ENCODE measurements at places on chromosomes 6 and 20.

GRCh38 chr6:148086843-148087242 lies 255.8 kb upstream of the SASH1 start:
- DNase-seq: no peak

GRCh38 chr6:62286470-62286843 lies 432 bp upstream of the KHDRBS2 start:
- DNase-seq: no peak

GRCh38 chr6:33683051-33683571 lies 28.4 kb downstream of the UQCC2 start:
- DNase-seq: no peak

DNA sequence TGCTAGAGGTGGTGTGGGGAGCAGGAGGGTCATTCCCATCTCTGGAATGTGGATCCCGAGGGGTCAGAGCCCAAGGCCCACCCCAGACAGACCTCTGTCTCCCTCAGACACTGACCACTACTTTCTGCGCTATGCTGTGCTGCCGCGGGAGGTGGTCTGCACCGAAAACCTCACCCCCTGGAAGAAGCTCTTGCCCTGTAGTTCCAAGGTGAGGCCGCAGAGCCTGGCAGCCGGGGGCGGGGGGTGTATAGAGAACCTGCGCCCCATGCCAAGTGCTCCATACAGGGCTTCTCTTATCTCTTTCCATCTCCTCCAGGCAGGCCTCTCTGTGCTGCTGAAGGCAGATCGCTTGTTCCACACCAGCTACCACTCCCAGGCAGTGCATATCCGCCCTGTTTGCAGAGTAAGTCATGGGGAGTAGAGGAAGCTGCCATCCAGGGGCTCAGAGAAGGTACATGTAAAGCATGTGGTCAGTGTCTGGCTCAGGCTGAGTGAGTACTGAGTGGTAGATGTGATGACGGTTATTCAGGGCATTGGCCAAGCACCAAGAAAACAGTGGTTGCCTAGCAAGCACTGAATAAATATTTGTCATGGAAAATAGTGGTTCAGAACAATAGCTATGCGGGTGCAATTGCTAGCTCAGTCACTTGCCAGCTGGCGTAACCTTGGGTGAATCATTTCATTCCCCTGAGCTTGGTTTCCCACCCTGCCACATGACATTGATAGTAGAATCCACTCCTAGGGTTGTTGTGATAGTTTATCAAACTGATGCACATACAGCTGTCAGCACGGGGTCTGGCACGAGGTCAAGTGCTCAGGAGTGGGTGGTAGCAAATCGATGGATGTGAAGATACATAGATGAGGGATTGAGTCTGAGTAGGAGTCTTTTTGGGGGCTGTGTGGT lies 3.5 kb downstream of the PIGT start:
- no peak for DNase-seq

GRCh38 chr6:97133067-97133466 lies 149.9 kb downstream of the MMS22L start:
- DNase-seq: no peak

- DNase-seq: no peak
Measured at GRCh38 chr6:97097068-97098047, 172.8 kb downstream of the KLHL32 start.

DNA sequence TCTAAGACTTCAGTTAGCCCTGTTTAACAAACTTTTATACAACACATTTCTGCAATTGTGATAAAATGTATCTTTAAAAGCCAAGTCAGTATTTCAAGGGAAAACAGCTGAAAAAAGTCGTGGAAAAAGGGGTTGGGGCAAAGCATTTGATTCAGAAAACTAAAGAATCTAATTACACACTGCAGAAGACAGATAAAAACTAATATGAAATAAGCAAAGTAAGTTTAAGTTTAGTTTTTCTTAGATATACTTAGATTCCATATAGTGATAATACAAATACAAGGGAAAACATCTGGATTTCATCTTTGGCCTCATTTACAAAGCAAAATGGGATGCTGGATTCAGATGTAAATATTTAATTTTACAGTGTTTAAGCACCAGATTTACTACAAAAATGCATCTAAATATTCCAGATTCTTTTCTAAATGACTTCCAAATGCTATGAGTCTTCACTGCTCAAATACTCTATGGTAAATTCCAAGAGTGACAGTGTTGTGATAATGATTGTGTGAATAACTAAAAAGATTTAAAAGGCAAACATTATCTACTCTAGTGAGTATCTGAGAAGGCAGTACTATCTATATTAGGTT lies 1.5 kb upstream of the ADNP start:
- no peak for DNase-seq
